Thyroid gland (tissue), 4 donors: ENCODE measurements at places on chromosomes 4 and X. TPM values are rescaled to one million over a fixed set of nuclear protein-coding genes. Genes with fewer than 3 reads are reported as not detected.

DNA sequence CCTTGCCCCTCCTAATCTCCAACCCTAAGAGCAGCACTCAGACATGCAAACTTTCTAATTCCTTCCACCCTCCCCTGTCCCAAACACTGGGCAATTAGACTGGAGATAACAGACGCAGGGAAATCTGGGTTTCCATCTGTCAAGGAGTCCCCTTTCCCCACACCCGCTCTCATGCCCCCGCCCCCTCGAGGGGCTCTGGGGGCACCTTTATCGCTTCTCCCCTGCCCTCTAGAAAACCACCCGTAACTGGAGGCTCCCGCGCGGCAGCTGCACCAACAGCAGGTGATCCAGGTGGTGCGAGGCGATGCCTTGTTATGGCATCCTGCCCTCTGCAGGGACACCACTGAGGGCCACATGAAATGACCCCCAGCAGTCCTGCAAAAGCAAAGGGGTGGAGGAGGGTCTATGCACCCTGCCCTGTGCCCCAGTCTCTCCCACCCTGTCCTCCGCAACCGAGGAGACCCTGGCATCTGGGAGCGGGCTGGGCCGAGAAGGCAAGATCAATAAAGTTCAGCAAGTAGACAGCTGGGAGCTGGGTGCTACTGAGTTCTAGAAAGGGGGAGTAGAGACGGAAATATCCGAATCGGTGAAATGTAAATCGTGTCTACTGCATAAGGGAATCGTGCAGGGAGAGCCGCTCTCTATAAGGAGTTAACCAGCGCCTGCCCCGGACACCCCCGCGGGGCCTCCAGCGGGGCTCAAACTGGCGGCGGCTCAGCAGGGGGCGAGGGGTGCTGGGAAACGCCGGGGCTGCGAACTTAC is 1.6 kb downstream of the KCTD8 start:
- H3K27ac ChIP-seq: peak overlapping the region; percentile 98
- peak overlapping the region; percentile 63 for H3K4me3 ChIP-seq
- peaks cover 4% of the 10 kb centered on the region for H3K4me1 ChIP-seq
- DNase-seq: peak; percentile 56
- no peaks in the 10 kb centered on the region for H3K36me3 ChIP-seq
- H3K27me3 ChIP-seq: no peaks in the 10 kb centered on the region

DNA sequence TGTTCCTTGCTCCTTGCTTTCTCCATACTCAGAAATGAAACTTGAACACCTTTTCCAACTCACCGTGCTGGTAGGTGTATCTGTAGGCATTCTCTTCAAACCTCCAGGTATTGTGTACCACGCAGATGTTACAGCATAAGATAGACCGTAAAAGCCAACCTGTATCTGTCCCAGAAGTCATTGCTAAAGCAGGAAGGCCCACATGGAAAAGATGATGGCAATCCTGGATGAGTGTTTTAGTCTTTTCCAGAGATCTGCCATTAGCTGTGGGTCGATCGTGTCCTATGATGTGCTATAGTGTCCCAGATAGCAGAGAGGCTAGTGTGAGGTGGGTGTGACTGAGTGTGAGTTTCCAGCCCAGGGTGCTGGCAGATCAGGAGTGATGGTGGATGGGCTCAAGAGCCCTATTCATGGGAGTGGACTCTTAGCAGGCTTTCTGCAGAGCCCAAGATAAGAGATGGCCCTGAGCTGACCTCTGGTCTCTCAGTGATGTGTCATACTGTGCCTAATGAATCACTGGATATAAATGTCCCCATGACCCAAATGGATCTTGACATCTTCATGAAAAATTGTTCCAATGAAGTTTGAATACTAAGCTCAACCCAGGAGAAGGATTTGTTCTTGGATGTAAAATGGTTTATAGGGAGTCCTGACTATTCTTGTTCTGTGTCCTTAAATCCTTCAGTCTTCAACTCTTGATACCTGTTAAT is 69.1 kb upstream of the WDR1 start:
- no peaks in the 10 kb centered on the region for H3K27me3 ChIP-seq
- no peaks in the 10 kb centered on the region for H3K4me1 ChIP-seq
- H3K27ac ChIP-seq: no peak overlapping the region
- no peak overlapping the region for H3K4me3 ChIP-seq

Gene SCRG1
- total RNA-seq: not detected

Gene ARHGEF6
- 7.8 TPM for total RNA-seq

- no peaks in the 10 kb centered on the region for H3K36me3 ChIP-seq
- no peaks in the 10 kb centered on the region for H3K4me1 ChIP-seq
- H3K4me3 ChIP-seq: no peak overlapping the region
- no peak for DNase-seq
Observed at GRCh38 chrX:45781901-45782553, 581.4 kb upstream of the DIPK2B start.

DNA sequence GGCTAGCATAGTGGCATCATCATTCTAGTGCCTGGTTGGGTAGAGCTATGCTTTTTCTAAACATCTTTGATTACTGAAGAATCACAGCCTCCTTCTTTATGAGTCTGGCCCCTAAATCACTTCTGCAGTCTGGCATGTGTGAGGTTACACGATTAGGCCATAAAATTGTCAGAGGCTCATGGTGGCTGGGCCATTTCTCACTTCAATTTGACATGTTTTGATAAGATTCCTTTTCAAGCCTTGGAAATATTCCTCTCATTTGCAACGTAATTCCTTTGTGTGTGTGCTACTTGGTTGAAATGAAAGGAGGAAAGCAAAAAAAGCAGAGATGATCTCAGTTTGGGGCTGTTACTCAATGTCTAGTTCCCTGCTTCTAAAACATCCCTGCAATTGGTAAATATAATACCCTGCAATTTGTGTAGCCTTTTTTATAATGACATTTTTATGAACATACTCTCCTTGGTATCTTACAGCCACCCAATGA is 6.2 kb downstream of the CCKAR start:
- H3K27me3 ChIP-seq: no peaks in the 10 kb centered on the region
- H3K4me1 ChIP-seq: no peaks in the 10 kb centered on the region
- no peak overlapping the region for H3K4me3 ChIP-seq
- no peak for DNase-seq

GRCh38 chr4:57040510-57040909 is 61.8 kb downstream of the POLR2B start:
- H3K36me3 ChIP-seq: no peaks in the 10 kb centered on the region
- no peak for DNase-seq
- no peaks in the 10 kb centered on the region for H3K4me1 ChIP-seq
- no peaks in the 10 kb centered on the region for H3K27me3 ChIP-seq
- no peak overlapping the region for H3K4me3 ChIP-seq

Gene SAGE1
- total RNA-seq: not detected
